ENCODE measurements at places on chromosomes 5 and 9.

DNA sequence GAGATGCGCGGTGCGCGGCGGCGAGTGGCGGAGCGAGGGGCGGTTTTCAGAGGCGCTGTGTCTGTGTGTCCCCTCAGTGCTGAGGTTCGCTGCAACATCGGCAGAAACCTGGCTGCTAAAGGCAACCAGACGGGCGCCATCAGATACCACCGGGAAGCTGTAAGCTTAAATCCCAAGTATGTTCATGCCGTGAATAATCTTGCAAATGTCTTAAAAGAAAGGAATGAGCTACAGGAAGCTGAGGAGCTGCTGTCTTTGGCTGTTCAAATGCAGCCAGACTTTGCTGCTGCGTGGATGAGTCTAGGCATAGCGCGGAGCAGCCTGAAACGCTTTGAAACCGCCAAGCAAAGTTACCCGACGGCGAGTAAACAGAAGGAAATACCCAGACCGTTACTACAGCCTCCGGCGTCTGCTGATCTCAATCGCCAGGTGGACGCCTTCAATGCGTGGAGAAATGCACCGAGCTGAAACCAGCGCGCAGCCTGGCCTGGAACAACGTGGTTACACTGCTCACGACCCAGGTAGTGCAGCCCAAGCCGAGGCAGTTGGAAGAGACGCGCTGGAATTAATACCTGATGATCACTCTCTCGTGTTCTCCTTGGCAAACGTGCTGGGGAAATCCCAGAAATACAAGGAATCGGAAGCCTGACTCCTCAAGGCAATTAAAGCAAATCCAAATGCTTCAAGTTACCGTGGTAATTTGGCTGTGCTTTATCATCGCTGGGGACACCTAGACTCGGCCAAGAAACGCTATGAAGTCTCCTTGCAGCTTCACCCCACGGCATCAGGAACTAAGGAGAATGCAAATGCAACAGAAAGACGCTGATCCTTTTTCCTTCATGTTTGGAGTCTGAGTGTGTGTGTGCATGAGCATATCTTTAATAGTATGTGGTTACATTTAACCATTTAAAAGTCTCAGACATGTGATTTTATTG lies 15.9 kb downstream of the OR2V1 start:
- no peak for DNase-seq

GRCh38 chr5:180323160-180323559 lies 30.0 kb downstream of the GFPT2 start:
- DNase-seq: no peak

- DNase-seq: no peak
Observed at GRCh38 chr9:121573717-121574485, 74.3 kb upstream of the GGTA1 start.

DNA sequence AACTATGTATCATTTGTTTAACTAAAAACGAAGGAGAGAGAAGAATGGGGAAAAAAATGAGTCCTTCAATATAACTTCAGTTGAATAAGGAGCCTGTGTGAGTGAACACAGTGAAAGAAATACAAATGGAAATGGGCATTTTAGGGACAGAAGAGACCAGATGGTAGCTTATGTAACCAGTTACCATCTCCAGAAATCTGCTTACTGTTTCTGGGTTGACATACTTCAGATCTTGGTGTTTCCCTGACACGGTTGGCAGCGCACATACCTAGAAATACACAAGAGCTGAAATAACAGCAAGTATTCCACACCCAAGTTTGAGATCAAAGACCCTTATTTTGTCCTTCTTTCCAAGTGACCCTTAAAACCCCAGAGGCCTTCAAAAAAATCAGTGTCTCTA lies 14.9 kb upstream of the GFRA3 start:
- DNase-seq: no peak

DNA sequence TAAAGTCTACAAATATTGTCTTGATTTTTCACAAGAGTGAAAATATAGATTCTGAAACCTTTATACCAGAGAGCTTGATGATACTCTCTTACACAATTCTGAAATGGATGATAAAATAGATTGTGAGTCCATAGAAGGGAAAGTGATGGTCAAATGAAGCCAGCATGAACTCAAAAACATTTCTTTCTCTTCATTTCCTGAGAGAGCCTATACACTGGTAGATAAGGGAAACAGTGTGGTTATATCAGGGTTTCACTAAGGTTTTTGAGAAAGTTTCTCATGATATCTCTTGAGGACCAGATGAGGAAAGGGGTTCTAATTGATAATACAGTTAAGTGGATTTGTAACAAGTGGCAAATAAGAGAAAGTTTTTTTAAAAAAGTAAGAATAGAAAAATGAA lies 254.1 kb downstream of the PJA2 start:
- DNase-seq: no peak

- DNase-seq: no peak
Observed at GRCh38 chr5:94125107-94125506, 383.7 kb upstream of the POU5F2 start.

All from heart right ventricle (tissue), 16 donors.